Fibroblast of upper back skin (primary cell): ENCODE measurements at places on chromosomes 2 and 18.
A peak's percentile ranks its signal among the peaks of the same experiment; 100 is the strongest.

DNA sequence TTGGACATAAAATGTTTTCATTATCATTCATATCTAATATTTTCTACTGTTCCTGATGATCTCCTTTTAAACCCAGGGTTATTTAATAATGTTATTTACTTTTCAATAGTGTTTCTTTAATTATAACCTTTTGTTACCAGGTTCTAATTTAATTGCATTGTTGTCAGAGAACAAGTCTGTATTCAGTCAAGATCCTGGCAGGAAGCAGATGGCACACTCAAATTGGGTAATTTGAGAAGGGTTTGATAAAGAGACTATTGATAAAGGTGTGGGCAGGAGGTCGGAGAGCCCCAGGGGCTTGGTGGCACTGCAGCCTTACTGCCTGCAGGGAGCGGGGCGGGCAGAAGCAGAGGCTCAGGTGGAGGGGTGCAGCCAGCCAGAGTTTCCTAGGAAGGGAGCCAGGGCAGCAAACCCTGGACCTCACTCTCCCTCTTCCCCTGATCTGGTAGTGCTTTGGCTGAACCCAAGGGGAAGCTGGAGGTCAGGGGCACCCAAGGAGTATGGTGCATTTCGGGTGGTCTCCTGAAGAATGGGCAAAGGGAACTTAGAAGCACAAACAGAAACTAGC is 2.3 kb upstream of the KIF1A start:
- no peak for DNase-seq

DNA sequence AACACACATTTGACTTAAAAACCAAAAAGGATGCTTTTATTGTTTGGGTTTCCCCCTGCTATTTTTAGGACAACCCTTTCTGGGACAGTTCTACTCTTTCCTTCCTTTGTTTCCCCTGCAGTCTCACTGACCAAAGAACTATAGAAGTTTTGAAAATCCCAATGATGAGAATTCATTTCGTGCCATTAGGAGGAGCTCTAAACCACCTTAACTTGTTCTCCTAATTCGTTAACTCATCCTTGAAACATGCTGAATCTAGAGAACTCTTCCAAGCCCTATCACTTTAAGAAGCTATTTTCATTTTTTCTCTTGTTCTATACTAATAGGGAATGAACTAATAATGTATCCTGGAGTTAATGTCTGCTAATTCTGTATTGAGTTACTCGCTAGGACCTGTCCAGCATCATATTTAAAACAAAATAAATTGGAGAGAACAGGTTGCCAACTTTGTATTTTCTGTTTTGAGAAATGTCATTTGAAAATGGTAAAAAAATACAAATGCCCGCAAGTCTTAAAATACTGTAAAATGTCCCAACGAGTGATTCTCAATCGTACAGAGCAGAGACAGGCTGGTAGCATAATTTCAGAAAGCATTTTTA is 62.9 kb downstream of the AFTPH start:
- peak; percentile 65 for DNase-seq

- DNase-seq: peak; percentile 98
These were observed 119.3 kb upstream of the TWIST2 start for GRCh38 chr2:238728330-238729260.

DNA sequence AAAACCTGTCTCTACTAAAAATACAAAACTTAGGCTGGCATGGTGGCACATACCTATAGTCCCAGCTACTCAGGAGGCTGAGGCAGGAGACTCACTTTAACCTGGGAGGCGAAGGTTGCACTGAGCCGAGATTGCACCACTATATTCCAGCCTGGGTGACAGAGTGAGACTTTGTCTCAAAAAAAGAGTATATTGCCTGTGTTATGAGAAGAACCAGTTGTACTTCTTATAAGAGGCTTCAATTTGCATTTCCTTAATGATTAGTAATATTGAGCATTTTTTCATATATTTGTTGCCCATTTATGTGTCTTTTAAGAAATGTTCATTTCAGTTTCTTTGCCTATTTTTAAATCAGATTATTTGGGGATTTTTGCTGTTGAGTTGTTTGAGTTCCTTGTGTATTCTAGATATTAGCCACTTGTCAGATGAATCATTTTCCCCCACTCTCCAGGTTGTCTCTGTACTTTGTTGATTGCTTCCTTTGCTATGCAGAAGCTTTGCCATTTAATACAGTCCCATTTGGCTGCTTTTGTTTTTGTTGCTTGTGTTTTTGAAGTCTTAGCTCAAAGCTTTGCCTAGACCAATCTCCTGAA is 75.8 kb upstream of the LRPPRC start:
- no peak for DNase-seq

DNA sequence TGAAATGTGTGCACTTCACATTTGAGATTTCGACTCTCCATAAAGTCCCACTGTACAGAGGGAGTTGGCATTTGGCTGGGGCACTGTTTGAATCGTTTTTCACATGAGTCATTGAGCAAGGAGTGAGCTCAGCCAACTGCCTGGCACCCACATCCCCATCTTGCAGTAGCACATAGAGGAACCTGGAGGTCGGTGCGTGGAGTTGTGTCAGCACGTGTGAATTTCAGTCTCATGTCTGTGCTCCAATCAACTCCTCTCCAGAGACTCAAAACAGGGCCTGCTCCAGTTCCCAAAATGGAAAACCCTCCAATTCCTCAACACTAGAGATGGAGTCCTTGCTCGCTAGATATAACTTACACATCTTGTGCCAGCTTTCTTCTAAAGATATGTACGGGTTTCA is 126.8 kb upstream of the CAPN13 start:
- no peak for DNase-seq

DNA sequence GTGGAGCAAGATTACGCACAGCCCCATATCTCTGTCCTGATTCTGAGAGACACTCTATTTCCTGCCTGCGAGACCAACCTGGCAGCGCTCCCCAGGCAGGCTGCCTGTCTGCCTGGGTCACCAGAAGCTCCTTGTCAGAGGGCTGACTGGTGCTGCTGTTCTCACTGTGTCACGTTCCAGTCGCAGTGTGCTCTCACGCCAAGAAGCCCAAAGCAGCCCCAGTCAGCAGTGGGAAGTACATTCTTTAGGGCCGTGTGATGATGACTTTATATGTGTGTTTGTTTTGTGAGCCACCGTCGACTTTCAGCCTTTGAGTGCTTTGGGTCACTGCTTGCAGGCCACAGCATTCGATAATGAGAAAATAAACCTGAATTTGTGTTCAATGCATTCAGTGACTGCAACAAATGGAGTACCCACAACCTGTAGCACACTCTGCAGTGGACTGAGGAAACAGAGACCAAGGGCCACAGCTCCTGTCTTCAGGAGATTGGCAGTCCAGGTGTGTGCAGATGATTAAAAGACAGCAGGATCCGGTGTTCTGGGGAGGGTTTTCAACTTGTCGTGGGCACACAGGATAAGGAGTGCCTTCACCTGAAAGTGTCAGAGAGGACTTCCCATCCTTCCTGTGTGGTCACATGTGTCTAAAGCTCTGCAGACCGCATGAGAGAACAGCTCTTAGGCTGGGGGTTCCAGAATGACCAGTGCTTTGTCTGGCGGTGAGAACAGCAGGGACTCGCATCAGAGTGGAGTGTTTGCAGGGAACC is 4.8 kb downstream of the TNFRSF11A start:
- peak; percentile 19 for DNase-seq

DNA sequence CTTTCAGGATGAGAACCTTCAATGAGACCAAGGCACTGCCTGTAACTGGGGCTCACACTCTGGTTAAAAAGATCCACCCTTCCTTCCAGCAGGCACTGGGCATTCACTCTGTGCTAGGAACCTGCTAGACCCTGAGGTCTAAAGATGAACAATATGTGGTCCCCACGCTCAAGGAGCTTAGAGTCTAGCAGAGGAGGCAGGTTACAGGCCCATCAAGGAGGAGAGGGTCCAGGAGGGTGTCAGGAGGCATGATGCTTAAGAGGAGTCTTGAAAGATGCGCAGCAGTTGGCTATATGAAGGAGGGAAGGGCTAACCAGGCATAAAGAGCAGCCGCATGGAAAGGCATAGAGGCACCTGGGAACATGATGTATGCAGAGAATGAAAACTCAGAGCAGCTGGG is 4.5 kb downstream of the ANKRD53 start:
- DNase-seq: no peak

GRCh38 chr2:45483997-45484396 is 127.1 kb downstream of the SRBD1 start:
- DNase-seq: no peak

GRCh38 chr18:65827444-65827843 is 76.6 kb downstream of the CDH7 start:
- no peak for DNase-seq

- peak; percentile 65 for DNase-seq
These were observed 28.3 kb upstream of the NTSR2 start for GRCh38 chr2:11698009-11698922.

DNA sequence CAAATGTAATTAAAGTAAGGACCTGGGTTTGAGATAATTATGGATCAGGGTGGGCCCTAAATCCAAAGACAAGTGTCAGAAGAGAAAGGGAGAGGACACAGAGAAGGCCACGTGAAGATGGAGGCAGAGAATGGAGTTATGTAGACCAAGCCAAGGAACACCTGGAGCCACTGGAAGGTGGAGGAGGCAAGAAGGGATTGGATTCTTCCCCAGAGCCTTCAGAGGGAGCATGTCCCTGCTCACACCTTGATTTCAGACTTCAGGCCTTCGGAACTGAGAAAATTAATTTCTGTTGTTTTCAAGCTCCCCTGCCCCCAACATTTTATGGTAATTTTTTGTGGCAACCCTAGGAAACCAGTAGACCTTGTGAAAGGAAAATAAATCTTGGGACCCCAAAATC is 19.6 kb downstream of the CAPN14 start:
- no peak for DNase-seq

DNA sequence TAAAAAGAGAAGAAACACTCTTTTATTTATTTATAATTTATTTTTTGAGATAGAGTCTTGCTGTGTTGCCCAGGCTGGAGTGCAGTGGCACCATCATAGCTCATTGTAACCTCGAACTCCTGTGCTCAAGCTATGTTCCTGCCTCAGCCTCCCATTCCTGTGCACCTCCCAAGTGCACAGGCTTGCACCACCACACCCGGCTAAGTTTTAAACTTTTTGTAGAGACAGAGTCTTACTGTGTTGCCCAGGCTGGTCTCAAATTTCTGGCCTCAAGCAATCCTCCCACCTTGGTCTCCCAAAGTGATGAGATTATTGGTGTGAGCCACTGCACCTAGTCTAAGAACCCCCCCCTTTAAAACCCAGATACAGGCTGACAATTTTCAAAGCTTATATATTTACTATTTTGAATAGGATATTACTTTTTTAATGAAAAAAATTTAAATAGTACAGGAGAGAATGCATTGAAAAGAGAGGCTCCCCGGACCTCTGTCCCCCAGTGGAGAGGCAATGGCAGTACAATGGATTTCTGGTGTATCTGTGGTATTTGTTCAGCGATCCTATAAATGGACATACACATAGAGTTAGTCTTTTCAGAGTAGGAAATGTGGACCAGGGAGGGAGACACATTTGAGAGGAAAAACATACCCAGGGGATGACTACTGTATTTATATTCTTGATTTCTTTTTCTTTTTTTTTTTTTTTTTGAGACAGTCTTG is 48.1 kb upstream of the CNOT11 start:
- DNase-seq: peak; percentile 18

DNA sequence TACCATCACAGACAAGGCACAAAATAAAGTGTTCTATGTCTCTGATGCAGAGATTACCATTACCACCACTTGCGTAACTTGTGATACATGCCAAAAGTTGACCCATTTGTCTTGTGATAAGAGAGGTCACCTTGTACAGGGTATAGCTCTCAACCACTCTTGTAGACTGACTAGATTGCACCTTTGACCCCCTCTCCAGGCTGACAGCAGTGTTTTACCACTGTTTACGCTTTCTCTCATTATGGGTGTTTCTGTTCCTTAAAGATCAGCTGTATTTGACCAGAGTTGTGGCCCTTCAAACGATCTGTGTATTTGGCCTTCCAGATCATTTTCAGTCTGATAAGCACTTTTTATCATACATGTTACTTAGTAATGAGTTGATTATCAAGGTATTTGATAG is 215.7 kb upstream of the HNMT start:
- no peak for DNase-seq

GRCh38 chr2:108945969-108946368 is 43.1 kb downstream of the EDAR start:
- no peak for DNase-seq

GRCh38 chr2:189408294-189408693 is 33.0 kb upstream of the WDR75 start:
- DNase-seq: peak; percentile 20

- no peak for DNase-seq
These were observed 9.5 kb downstream of the KCNG2 start for GRCh38 chr18:79806976-79807841.

DNA sequence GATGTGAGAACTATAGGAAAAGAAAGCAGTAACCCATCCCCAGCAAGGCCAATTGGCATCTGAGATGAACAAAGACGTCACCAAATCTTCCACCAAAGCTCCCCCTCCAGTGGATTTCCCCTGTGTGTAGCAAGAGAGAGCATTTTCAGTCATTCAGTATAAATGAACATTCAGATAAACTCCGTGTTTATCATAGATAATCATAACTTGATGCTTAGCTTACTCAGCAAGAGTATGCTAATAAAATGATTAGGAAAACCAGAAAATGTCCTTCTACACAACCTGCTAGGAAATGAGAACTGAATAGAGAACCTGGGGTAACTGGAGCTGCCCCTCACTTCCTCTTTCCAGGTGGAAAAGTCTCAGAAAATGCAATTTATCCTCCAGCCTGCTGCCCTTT is 198.0 kb upstream of the CCDC150 start:
- DNase-seq: no peak

DNA sequence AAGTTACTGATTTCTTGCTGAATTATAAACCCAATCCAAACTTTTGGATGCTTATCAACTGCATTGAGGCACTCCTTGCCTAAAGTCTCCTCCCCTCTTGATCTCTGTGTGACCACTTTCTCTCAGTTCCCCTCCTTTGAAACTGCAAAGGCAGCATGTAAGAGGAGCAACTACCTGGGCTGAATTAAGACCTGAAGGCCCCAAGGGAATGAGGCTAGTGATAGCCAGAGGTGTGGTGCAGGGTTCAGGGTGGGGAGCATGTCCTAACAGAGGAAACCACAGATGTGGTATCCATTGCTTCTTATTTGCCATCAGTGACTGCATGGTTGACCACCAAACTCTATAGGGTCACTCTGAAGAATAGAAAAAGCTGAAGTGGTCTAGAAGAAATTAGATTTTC is 557.9 kb downstream of the TNS1 start:
- DNase-seq: no peak

GRCh38 chr2:74815941-74816340 is 18.0 kb upstream of the HK2 start:
- DNase-seq: no peak
